ENCODE measurements at places on chromosomes 16 and 17.

DNA sequence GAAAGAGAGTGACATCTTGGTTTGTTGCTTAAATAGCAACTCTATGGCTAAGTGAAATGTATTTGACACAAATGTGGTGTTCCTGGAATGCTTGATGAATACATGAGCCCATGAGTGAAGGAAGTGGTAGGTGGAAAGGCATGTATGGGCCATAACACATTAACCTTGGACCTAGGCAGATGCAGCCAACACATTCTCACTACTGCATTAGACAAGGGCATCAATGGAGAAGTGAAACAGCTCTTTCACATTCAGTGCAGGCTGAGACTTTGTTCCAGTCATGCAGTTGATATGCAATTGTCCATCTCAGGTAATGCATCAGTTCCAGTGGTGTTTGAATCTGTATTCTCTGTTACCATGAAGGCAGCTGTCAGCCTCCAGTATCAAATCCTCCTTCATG lies 133.6 kb downstream of the HS3ST3B1 start:
- DNase-seq: no peak

- no peak for DNase-seq
These were observed 26.4 kb upstream of the CLEC18A start for GRCh38 chr16:69924777-69925191.

GRCh38 chr16:78478267-78478861 lies 378.9 kb downstream of the WWOX start:
- peak; percentile 5 for DNase-seq

DNA sequence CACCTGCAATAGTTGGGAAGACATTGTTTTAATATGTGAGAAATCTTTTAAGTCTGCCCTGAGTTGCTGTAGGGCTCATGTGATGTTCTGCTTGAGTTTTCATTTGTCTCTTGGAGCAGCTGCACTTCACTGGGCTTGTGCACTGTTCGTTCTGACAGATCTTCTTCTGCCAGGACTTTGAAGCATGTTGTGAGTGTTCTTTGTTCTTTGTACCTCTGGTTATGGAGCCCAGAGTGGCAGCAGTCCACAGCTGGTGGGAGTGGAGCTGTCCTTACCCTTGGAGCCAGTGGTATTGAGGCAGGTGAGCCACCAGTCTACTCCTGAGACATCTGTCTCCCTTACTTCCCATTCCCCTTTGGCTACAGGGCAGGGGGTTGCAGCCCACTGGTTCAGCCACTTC lies 64.6 kb downstream of the GNAO1 start:
- DNase-seq: no peak

DNA sequence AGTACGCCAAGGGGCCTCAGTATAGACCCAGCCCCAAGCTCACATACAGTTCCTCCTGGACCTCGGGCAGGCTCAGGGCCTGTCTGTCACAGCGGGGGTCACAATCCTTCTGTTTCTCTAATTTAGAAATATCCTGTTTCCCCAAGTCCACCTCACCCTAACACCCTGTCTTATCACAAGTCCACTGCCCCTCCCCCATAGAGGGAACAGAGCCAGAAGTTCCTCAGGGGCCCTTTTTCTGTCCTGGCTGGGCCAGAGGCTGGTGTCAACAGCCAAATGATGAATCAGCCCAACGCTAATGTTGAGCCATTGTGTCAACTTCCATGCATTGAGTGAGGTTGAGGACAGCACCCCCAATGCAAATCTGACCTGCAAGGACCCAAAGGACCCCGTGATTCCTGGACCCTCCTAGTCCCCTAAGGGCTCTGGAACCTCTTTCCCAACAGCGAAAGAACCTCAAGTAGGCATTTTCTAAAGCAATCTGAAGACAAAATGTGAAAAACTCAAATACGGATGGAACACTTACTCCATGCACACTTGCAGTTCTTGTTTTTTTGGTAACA lies 58.6 kb downstream of the PECAM1 start:
- DNase-seq: no peak

DNA sequence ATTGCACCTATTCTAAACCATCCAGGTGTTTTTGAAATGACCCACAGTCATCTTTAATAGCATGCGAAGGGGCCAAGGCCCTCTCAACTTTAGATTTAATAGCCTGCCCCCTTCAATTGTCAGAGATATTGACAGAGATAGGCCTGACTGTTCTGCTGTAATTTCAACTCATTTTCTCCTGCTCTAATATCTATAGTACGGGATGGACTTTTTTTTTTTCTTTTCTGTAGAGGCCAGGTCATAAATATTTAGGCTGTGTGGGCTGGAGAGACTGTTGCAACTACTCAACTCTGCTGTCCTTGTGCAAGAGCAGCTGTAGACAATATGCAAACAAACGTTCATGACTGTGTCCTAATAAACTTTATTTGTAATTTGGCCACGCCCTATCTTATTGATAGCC lies 24.7 kb upstream of the KRT20 start:
- DNase-seq: no peak

- DNase-seq: peak; percentile 68
These were observed at the start of gene KLHL36 for GRCh38 chr16:84647828-84648594. TSS of gene KLHL36 (plus strand) at chr16:84648511. CDS start at chr16:84650868, 2,357 bp downstream.

DNA sequence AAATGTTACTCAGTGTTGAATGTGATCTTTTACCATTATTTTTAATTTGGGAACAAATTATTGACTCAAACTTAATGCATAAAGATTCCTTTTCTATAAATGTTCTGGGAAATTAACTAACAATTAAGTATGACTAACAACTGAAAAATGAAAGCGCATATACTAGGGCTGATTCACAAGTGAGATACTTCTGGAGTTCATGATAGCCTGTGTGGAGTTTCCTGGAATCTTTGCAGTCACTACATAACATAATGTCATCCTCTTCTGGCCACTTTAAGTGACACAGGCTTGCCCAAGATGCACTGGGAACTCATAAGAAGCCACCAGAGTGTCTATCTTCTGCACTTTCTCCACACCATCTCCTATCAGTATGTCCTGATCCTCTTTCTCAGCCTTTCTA lies 450.3 kb upstream of the CDH11 start:
- no peak for DNase-seq

DNA sequence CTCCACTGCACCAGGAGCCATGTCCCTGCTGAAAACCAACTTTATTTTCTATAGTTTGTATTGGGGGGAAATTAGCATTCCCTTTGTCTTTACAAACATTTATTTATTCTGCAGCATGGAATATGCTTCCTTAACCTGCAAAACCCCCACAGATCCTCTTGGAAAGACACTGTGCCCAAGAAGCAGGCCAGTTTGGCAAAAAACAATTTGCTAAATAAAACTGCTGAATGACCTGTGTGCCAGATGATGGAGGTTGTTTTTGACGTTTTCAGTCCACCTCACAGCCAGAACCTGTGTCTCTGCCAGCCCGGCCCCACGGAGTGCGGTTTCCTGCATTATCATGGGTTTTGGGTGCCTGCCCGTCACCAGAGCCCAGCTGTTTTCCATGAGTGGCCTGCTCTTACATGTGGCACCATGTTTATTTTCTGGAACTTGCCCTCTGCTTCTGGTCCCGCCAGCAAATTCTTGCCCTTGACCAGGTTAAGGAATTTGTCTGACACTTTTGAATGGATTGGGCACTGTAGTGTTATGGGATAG lies 26.4 kb downstream of the ORC6 start:
- DNase-seq: no peak

DNA sequence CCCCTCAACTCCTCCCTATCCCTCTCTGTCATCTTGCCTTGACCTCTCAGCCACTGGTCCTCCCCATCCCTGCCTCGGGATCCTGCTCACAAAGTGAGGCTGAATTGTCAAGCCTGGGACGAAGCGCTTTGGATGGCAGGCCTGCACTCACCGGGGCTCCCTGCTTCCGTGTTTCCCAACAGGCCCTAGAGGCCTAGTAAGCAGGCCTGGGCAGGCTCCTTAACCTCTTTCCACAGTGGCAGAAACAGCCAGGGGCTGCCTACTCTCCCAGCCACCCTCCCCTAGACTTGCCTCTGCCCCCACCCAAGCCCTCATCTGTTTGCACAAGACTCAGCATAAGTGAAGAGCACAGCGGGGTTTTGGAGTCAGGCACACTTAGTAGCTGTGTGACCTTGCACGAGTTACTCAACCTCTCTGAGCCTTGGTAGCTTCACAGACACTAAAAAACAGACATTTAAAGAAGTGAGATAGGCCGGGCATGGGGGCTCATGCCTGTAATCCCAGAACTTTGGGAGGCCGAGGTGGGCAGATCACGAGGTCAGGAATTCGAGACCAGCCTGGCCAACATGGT lies 5.0 kb upstream of the FADS6 start:
- no peak for DNase-seq

DNA sequence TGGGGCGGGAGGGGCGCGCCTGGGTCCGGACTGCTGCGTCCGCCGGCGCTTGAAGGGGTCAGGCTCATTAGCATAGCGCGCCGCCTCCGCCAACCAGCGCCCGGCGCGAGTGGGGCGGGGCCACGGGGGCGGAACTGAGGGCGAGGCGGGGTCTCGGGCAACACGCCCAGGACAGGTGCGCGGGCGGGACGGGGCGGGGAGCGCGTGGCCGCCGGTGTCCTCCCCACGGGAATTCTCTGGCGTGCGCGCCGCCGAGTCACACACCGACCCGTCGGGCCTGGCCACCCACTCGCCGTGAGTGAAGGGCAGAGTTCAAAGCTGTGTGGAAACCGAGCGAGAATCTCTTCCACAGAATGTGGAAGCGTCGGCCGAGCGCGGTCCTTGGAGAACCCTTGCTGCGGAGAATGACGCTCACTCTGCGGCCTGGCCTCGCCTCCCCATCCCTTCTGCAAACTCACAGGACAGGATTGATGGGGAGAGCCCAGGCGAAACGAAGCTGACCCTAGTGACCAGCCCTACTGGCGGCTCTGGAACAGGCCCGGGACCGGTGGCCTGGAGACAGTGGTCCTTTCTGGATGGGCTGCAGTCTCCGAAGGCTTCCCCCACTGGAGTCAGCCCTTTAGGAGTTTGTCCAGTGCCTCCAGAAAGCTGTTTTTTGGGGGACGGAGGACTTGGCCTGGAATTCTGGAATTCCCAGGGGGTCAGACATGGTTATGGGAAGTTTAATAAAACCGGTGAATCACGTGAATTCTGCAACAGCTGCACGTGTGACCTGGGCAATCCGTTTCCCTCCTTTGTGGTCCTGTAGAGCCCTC lies at the start of gene SNAI3:
SNAI3 (minus strand) TSS at position 69 of the 815 bp plus-strand sequence. CDS start 101 bp downstream, outside the sequence.
- DNase-seq: peak; percentile 85

DNA sequence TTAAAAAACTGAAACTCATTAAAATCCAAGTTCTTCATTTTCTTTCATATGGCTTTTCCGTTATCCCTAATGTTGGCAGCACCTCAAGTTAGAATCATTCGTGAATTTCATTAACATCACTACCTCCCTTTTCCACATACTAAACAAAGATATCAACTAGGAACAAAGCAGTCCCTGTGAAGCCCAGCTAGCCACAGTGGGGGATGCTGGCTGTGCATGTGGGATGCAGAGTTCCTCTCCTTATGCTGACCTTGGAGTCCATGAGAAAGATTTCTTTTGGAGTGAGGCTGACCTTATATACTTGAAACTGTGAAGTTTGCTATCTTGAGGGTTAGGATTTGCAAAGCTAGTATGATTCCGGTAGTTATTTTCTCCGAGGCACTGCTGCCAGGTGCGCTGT lies 117.6 kb downstream of the TANGO6 start:
- DNase-seq: no peak

DNA sequence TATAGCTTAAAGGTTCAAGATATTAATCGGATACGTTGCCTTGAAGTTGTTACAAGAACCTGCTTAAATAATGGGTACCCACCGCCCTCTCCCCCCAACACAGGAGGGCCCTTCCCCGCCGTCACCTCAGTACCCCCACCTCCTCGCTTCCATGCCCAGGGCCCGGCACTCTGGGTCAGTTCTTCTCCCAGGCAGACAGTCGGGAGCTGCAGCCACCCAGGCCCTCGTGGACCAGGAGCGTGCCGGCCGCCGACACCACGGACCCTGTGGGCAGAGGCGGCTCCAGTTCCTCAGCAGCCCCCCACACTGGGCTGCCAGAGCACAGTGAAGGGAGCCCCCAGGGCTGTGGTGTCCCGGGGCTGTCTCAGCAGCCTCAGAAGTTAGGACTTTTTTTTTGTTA lies 80.9 kb upstream of the ZNF750 start:
- no peak for DNase-seq

GRCh38 chr17:81958633-81959342 lies 2.2 kb downstream of the NOTUM start:
- no peak for DNase-seq

DNA sequence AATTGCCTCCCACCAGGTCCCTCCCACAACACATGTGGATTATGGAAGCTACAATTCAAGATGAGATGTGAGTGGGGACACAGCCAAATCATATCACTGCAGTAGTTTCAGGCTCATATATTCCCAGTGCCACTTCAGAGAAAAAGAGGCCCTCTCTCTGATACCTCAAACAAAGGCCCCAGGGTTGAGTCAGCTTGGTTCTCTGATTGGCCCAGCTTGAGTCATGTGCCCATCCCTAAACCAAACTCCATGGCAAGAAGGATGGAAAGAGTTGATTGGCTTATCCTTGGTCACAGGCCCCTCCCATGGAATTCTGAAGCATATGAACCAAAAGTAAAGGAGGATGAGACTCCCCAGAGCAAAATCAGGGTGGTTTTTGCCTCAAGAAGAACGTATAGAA lies 75.9 kb upstream of the IRX6 start:
- no peak for DNase-seq

- no peak for DNase-seq
These were observed 16.7 kb downstream of the CRHR1 start for GRCh38 chr17:45800816-45801215.

DNA sequence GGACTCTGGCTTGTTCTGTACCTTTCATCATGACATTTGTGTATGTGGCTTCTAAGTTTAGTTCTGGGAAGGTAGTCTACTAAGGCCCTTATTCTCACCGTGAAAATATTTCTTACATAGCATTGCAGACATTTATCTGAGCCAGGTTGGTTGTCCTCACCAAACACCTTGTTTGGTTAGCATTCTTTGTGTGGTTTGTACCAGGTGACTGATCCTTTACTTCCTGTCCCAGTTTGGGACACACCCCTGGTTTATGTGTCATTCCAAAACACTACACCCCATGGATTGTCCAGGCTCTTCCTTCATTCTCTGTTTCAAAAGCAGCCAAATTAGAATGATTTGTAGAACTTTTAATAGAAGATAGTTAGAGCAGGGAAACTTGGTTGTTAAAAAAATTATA lies 23.2 kb upstream of the DUSP14 start:
- DNase-seq: no peak

DNA sequence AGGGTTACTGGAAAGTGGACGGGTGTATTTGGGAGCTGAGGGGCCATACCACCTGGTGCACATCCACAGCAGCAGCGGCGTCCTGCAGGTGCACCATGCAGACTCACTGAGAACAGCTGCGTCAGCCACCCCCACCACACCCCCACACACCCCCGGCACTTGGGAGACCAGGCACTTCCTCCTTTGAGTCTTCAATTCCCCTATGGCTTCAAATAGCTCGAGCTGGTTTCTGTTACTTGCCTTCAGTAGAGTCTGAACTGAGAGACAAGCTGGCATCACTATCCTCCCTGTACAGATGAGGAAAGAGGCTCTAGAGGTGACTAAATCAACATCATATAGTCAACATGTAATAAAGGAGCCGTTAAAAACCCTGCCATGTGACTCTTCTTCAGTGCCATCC lies 15.4 kb downstream of the CUEDC1 start:
- peak; percentile 41 for DNase-seq

GRCh38 chr17:29169806-29170591 lies 10.2 kb downstream of the MYO18A start:
- no peak for DNase-seq

- no peak for DNase-seq
These were observed 12.1 kb downstream of the THRA start for GRCh38 chr17:40074871-40075200.
